Activated CD8-positive, alpha-beta memory T cell treated with anti-CD3 and anti-CD28 coated beads, Interleukin-2, amount 10 ng/mL, durations not matched to agents 7 days and 5 days (primary cell): ENCODE measurements at places on chromosomes 7 and 10.
A peak's percentile ranks its signal among the peaks of the same experiment; 100 is the strongest.

DNA sequence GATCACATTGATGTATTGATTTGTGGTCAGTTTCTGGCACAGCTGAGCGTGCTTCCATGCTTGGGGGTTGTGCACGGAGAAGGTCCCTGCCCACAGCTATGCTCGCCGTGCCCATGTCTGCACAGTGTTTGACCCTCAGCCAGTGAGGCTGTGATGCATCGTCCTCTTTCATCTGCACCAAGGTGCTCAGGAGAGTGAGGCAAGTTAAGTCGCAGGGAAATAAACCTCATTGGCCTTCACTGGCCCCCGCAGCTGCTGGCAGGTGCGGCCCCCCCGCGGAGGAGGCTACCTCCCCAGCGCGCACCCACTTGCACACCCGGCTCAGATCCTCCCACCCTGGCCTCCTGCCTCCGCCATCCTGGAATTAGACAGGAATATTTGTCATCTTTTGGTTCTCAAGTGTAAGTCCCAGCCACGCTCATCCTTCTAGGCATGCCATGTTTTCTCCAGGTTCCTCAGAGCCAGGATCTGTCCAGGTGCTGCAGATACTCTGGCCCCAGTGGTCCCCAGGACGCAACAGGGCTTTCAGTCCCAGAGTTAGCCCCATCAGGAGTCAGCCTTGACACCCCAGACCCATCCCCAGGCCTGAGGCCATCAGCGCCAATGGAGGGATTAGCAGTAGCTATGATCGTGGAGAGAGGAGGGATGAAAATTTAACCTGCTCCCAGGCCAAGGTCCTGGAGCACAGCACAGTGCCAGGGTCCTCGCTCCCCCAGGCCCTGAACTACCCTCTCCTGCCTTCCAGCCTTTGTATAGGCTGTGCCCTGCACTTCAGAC, 93.7 kb downstream of the OAT start:
- no peak for DNase-seq

GRCh38 chr10:3042589-3042988, 24.8 kb upstream of the PFKP start:
- DNase-seq = no peak

DNA sequence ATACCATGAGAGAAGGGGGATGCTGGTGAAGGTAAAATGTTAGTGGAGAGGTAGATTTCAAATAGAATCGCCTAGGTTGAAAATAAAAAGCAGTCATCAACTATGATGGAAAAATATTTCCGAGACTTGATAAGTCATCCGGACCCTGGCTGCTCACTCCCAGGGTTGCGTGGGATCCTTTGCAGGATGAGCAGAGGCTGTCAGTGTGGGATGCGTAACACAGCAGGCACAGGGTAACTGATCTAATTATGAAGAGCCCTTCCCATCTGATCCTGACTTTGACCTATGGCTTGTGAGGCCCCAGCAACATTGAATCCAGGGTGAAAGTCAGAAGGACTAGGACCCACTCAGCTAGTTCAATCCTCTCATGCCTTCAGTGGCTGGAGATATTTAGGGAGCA, 236.9 kb downstream of the DPP6 start:
- DNase-seq = no peak

DNA sequence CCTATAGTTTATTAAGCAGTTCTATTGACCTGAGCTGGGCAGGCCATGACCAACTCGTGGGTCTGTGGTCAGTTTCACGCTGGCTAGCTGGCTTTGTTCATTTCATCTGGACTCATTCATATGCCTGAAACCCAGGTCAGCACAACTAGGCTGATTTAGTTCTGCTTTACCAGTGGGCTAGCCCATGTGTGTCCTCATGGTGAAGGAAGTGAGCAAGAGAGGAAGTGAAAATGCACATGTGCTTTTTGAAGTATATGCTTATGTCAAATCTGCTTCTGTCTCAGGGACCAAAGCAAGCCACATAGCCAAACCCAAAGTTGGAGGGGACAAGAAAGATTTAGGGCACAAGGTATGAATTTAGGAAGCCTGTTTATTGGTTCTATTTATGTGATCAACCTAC, 154.5 kb downstream of the RNF133 start:
- DNase-seq = no peak

DNA sequence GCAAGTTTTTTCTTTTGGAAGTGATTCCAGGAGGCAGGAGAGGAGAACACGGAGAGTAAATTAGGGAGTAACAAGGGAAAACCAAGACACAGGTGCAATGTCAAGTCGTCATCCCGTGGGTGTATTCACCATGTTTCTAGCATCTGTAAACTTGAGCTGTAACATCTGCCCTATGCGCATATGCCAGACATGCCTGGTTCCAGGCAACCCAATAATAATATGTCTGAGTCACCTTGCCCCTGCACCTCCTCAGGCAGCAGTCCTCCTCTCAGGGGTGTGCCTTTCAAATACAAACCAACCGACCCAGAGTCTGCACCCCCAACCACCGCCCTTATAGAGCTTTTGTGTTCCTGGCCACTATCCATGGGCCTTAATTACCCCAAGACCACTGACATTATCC, 107.0 kb upstream of the PDE1C start:
- DNase-seq = no peak

- no peak for DNase-seq
These were observed 98.8 kb downstream of the PFKFB3 start for GRCh38 chr10:6301488-6302075.

DNA sequence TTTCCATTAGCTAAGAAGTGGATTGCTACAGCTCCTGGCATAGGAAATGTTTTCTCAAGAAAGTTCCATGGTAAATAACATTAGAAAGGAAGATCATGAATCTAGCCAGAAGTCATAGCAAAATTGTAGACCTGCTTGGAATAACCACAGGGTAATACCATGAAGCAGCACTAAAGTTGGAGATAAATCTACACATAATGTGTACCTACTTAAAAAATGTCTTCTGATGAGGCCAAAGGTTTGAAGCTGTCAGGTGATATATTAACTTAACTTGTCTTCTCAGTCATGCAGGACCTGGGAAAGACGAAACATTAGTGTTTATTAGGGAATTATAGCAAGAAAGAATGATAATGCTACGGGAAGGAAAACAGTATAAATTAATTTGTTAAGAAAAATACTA, 6.3 kb downstream of the CISD1 start:
- no peak for DNase-seq

GRCh38 chr10:79321951-79322350, 25.3 kb upstream of the PPIF start:
- DNase-seq = no peak

DNA sequence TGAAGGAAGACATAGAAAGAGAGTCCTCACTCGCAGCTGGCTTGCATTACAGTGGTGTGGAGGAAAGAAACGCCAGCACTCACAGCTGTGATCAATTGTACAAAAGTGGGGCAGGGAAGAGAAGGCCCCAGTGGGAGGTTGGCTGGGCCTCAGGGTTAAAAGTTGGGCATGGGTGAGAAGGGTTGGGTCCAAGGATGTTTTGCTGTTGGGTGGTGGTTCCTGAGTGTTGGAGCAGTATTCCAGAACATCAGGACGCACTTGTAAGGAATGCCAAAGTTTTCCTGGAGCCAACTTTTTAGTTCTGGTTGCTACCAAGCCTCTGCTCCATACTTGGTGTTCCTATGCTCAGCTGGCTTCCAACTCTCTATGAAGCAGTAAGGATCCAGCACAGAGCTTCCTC, 55.4 kb upstream of the MKRN1 start:
- no peak for DNase-seq

DNA sequence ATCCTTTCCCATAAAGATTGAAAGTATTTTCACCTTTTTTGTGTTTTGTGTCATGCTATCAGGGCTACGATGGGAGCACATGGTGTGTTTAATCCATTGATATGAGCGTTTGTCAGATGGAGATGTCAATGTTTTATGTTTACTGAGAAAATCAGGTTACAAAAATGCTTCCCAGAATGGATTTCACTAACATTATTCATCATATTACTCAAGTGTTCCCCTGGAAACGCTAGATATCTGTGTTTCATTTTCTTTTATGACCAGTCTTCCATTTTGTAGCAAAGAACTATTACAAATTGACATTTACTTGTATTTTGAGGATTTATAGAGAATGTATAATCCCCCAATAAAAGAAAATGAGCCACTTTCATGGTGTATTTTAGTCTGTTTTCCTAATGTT, 293.5 kb upstream of the AKR1E2 start:
- DNase-seq = no peak

- DNase-seq = no peak
These were observed 17.5 kb downstream of the VPS50 start for GRCh38 chr7:93249491-93250148.

- no peak for DNase-seq
These were observed 35.0 kb upstream of the LSM8 start for GRCh38 chr7:118148930-118149329.

DNA sequence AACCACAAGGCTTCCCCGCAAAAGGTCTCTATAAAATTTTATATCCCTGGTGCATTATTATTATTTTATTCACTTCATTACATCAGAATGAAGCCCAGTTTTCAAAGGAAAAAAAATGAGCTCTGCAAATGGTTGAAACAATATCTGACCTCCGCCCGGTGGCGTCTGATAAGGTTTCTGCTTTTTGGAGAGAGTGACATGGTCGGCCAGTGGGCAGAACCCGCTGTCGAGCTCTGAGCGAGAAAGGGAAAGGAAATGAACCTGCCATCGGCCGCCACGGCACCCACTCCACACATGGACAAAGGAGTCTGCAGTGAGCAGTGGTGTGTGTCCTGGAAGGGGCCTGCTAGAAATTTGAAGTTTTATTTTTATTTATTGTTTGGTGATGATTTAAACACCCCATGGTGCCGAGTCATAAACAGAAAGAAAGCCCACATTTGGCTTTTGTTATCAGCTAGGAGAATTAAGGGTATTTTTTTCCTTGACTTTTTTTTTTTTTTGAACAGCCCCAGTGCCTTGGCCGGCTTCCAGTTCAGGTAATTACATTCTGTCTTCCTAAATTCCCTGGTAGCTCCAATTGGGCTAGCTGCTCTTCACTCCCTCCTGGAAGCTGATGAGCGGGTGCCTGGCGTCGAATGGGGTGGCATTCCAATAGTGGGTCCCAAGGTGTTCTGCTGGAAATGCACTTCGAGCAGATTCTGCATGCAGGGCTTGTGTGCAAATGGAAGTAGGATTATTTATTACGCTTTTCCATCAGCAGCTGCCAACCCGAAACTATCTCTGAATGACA, 149.4 kb upstream of the MKI67 start:
- no peak for DNase-seq

GRCh38 chr7:121180436-121181063, 148.2 kb upstream of the WNT16 start:
- DNase-seq = no peak

DNA sequence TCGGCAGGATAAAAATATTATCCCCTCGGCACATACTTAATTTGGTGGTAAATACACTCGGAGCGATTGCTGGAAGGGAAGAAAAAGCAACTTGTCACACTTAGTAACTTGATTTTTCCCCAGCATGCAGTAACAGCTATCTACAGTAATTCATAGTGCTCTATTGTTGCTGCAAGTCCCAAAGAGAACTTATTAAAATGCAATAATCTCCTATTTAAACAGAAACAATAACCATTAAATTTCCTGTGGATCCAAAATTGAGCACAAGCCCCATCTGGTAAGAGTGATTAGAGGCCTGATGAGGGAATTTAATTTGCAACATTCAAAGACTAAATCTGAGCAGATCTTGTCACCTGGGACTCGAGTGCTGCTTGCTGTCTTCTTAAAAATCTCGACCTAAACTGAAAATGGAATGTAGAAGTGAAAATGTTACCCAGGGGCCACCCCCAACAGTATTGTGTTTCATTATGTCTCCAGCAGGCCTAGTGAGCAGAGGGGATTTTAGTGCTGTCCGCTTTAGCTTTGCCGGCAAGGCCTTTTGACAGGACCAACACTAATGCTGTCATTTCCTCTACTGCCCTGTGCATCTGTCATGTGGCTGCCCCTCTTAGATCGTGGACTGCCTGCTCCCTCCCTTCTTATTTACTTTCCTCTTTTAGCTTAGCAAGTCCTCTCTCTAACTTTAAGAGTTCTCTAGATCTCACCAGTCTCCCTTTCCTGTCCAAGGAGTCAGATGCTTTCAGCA, 639.7 kb downstream of the AUTS2 start:
- DNase-seq = no peak

GRCh38 chr7:43692582-43693373, 36.5 kb downstream of the COA1 start:
- DNase-seq = no peak

DNA sequence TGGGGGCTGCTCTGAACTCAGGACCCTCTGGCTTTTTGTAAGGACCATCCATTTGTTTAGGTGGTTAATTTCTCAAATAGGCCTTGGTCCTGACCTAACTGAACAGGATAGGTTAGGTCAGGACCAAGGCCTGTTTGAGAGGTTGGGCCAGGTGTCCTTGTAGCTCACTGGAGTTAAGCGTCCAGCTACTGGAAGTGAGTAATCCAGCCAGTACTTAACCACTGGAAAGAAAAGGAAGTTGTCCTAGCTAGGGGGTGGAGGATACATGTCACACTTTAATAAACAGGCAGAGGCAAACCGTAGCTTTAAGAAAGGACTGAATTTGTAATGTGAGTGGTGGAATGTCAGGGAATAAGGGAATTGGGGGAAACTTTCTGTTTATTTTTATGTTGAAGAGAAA, 96.0 kb downstream of the GPR85 start:
- DNase-seq = no peak

GRCh38 chr10:77711683-77712049, 74.1 kb upstream of the KCNMA1 start:
- DNase-seq = no peak

GRCh38 chr7:15330943-15331342, 230.9 kb downstream of the AGMO start:
- no peak for DNase-seq

DNA sequence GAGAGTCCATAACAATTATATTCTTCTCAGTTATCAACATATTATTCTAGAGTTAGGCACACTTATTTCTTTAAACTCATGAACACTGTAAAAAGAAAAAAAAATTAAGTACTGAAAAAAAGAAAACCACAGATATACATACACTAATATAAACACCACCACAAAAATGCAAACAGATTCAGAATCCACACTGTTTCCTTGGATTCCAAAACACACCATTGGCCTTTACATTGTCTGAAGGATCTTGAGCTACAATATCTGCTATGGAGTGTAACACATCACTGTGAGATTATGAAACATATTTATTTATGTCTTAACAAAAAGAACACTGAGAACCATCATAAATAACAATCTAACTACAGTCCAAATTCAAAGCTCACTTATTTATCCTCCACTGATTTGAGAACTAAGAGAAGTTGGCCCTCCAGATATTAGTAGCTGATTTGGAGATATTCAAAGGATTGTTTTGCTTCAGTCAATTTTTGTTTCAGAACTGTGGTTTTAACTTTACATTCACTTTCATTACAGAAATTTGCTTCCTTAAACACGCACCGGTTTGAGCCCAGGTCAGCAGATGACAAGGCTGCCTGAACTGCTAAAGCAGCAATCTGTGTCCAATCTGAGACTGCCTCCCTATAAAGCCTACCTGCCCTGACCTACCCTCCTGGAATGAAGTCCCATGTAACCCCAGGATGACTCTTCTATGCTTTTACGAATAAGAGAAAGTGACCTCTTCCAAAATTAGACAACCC, 47.0 kb upstream of the CDK1 start:
- DNase-seq = peak; percentile 44

GRCh38 chr10:34596351-34596750, 218.7 kb downstream of the PARD3 start:
- DNase-seq = no peak

- DNase-seq = no peak
These were observed 36.3 kb downstream of the NHLRC2 start for GRCh38 chr10:113890769-113891168.

GRCh38 chr7:47763063-47763974, 181.4 kb upstream of the TNS3 start:
- DNase-seq = no peak

- DNase-seq = no peak
These were observed 22.6 kb downstream of the TSPAN14 start for GRCh38 chr10:80476685-80477084.

GRCh38 chr10:31708474-31708873, 220.2 kb downstream of the ARHGAP12 start:
- DNase-seq = no peak
